Mucosa of gallbladder (tissue), 1 donor: ENCODE measurements at places on chromosomes 7 and 10.

- DNase-seq, result no peak
Measured at GRCh38 chr7:1535701-1536454, 5.4 kb downstream of the MAFK start.

GRCh38 chr7:100674411-100675104 lies 1.0 kb downstream of the GNB2 start:
- no peak for DNase-seq

- DNase-seq, result no peak
Measured at GRCh38 chr10:17637869-17638268, 6.1 kb upstream of the STAM start.

GRCh38 chr7:22194658-22195273 lies 162.2 kb downstream of the RAPGEF5 start:
- no peak for DNase-seq

- no peak for DNase-seq
Measured at GRCh38 chr10:36765782-36766414, 359.5 kb upstream of the ANKRD30A start.
